Keratinocyte (primary cell): ENCODE measurements at places on chromosomes 2 and 18.

DNA sequence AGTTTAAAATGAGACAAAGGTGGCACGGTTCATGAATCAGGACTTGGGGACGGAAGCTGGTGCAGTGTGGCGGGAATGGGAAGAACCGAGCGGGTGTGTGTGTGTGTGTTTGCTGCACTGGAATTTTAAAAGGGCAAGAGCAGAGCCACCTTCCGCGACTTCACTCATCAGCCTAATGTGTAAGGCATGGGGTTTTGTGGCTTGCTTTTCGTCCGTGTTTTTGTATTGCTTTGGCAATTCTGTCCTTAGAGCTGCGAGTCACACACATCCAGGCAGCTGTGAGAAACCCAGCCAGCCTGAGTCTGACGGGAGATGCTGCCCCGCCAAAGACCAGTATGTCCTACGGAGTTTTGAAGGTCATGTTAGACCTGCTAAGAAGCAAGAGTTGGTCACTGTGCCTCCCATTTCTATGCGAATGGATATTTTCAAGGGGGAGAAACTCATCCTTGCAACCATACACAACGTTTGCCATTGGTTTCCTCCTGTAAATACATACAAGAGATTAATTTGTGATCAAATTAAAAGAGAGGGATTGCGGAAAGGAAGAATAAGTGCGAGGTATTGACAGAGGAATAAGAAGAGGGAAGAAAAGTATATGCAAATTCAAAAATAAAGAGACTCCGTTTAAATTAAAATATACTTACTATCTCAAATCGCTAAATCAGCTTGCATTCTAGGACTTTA is 665 bp upstream of the CACNB4 start:
- no peak for DNase-seq

- no peak for DNase-seq
Observed at GRCh38 chr2:50402654-50402960, 629.3 kb downstream of the NRXN1 start.

DNA sequence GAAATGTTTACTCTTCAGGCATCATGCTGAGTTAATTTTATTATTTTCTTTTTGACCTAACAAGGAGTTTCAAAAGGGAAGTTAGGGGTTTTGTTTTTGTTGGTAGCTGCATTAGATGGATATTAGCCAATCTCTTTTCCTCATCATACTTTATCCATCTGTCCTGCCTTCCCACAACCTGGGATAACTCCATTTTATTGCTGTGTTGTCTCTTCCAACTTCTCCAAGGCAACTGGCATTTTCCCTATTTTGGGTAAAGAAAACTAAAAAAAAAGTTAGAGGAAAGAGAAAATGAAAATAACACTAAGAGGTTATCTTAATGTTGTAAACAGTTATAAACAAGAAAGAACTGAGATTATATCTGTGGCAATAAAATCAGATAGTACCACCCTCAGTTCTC is 147.0 kb downstream of the PID1 start:
- no peak for DNase-seq

GRCh38 chr18:54359233-54359632 is 1.5 kb downstream of the C18orf54 start:
- no peak for DNase-seq

DNA sequence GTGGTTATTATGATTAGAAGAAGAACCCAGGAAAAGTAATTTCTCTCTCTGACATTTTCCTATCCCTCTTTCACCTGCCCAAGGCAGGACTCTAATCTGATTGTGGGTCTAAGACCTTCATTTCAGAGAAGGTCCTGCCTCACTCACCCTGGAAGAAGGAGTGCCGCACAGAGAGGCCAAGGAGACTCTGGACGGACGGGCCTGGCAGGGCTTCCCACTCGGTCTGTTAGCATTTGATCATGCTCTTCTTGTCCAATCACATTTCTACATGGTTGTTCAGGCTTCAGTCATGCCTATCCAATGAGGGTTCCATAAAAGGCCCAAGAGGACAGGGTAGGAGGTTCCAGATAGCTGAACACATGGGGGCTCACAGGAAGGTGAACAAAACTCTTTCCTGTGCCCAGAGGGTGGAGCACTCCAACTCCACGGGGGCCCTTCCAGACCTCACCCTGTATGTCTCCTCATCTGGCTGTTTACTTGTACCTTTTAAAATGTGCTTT is 27.0 kb downstream of the ZNF892 start:
- no peak for DNase-seq

DNA sequence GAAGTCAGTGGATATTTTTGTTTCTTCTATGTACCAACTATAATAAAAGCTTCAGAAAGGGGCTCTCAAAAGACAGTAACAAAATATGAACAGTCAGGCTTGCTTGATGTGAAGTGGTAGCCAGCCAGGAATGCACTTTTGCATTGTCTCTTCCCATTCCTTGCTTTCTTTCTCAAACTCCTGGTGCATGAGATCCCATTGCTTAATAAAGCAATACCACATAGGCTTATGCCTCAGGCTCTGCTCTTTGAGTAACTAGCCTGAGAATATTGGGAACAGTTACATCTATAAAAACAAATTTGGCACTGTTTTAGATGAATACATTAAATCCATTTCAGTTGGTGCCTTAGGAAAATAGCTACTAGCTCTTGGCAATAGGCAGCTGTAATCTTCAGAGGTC is 62.6 kb upstream of the ST6GAL2 start:
- no peak for DNase-seq

GRCh38 chr2:69674316-69674670 is 30.8 kb upstream of the AAK1 start:
- DNase-seq = no peak

GRCh38 chr2:25380586-25381375 is 39.1 kb upstream of the DNMT3A start:
- no peak for DNase-seq

GRCh38 chr2:232228971-232229894 is 149.3 kb upstream of the ALPP start:
- no peak for DNase-seq

DNA sequence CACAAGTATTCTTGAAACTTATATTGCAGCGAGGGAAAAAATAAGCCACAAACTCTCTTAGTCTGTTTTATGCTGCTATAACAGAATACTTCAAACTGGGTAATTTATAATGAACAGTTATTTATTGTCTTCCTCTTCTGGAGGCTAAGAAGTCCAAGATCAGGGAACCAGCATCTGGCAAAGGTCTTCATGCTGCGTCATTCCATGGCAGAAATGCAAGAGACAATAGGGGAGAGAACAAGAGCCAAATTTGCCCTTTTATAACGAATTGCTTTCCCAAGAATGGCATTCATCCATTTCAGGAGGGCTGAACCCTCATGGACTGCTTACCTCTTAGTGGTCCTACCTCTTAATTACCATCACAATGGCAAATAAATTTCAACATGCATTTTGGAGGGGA is 46.5 kb downstream of the MAPRE2 start:
- DNase-seq = no peak

- no peak for DNase-seq
Observed at GRCh38 chr2:101549371-101549770, 74.5 kb upstream of the RFX8 start.

GRCh38 chr2:119645173-119645855 is 33.7 kb upstream of the TMEM177 start:
- DNase-seq = no peak

DNA sequence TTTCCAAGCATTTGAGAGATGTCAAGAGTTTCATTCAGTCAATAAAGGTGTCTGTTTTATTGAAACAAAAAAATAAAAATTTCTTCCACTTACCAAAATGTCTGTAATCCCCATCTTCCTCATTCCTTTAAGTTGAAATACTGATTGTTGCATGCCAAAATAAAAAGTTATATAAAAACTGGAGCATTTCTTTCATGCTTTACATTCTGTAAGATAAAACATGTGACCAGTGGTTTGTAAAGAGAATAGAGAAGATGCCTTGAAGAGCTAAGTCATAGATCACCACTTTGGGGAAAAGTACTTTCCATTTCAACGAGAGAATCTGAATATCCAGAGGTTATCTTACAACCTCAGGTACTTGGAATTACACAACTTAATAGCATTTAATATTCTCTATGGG is 35.9 kb upstream of the MYO1B start:
- DNase-seq = no peak

DNA sequence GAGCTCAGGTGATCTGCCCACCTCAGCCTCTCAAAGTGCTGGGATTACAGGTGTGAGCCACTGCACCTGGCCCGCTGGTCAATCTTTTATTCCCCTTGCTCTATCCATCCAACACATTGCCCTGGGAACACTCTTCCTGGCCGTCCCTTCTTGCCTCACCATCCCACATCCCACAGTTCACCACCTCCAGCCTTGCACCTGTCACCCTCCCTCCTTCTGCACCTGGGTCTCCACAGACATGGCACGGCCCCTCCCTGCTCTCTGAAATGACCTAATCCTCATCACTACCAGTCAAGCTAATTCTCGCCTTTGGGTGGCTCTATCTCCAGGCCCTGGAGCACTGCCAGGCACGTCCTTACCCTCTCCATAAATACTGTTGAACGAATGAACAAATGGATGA is 116.9 kb upstream of the TEX51 start:
- DNase-seq = no peak

DNA sequence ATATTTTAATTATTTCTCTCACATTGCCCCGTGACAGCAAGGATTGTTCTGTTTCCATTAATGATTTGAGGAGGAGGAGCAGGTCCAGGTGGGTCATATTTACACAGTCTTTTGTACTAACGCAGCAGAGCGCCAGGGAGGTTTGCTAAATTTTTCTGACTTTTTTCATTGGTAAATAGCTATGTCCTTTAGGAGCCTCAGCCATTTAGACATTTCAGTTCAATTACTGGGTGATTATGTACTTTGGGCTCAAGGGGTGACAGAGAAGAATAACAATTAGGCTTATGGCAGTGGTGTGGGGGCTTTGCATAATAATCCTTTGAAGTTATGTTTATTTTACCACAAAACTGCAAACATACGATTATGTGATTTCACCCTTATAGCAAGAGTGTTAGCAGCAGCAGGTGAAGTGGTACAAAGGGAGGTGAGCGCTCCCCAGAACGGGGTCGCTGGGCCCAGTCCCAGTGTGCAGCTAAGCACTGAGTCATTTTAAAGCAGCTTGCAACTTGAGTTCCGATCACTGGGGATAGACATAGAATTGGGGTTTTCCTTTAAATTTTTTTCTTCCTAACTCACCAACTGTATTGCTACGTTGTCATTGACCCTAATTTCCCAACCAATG is 80.3 kb downstream of the TSHZ1 start:
- no peak for DNase-seq

DNA sequence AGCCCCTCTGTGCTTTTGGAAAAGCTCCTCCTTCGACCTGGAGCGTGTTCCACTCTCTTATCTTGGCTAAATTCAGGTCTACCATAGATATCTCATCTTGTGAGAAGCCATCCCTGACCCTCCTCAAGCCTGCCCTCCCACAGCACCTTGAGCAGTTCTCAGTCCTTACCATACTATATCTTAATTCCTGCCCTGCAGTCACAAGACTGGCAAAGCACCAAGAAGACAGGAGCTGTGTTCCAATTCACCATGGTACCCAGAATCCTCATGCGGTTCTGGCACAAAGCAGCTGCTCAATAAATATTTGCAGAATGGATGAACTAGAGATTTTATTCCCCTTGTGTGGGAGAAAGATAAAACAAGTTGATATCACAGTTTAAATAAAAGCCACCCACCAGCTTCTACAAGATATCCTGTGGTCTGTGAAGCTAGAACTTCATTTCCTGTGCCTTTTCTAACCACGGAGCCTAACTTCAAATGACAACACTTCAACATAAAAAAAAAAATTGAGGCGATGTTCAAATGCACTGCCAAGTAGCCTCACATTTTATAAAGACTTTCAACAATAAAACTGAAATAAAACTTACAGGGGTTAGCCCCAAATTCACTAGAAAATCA is 19.5 kb downstream of the MARCHF4 start:
- DNase-seq = no peak

GRCh38 chr2:8168876-8169424 is 512.9 kb upstream of the ID2 start:
- DNase-seq = no peak

GRCh38 chr2:39631718-39632117 is 34.0 kb upstream of the TMEM178A start:
- no peak for DNase-seq

- no peak for DNase-seq
Observed at GRCh38 chr18:72544092-72544886, at the start of gene CBLN2. Gene CBLN2 (minus strand): TSS chr18:72544342. CDS start chr18:72542160, 2,182 bp downstream.

DNA sequence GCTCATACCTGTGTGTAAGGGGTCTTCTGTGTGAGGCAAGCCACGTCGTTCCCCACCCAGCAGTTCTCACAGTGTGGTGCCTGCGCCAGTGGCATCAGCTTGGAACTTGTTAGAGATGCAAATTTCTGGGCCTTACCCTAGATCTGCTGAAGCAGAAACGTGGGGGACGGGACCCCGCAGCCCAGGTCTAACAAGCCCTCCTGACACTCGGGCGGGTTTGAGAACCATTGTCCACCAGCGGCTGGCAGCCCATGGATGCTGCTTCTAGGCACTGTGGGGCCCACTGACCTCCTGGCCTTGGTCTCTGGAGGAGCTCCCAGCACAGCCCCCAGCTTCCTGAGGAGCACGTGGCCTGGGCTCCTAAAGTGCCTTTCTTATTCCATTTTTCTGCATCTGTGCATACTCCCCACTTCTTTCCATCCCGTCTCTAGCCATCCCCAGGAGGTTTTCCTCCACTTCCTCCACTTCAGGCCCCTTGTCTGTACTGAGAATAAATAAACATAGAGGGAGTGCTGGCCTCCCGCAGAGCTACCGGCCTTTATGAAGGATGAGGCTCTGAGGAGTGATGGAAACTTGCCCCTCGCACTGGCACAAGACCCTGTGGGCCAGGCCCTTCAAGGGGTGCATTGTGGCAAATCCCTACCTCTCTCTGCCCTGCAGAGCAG is 94.3 kb downstream of the GALR1 start:
- no peak for DNase-seq

GRCh38 chr18:23106575-23106974 is 28.7 kb upstream of the CABLES1 start:
- peak; percentile 67 for DNase-seq

DNA sequence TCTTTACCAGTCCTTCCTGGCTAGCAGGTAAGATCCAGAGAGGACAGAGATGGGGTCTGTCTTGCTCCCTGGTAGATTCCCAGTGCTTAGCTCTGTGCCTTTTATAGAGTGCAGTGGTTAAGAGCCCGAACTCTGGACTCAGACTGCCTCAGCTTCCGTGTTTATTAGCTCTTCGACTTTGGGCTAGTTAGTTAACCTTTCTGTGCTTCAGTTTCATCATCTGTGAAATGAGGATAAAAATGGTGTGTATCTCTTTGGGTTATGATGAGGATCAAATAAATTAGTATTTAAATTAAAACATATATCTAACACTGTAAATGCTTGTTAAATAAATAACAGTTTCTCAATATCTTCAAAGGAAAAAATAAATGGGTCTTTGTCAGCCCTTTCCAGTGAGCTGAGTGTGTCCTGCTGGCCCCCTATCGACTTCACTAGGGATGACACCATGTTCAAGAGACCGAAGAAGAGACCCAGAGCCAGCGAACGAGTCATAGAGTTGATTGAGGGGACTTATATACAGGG is 38.2 kb downstream of the CERS6 start:
- DNase-seq = no peak
